GM04503 (cell line): ENCODE measurements at places on chromosomes 5 and 9.
A peak's percentile ranks its signal among the peaks of the same experiment; 100 is the strongest.

DNA sequence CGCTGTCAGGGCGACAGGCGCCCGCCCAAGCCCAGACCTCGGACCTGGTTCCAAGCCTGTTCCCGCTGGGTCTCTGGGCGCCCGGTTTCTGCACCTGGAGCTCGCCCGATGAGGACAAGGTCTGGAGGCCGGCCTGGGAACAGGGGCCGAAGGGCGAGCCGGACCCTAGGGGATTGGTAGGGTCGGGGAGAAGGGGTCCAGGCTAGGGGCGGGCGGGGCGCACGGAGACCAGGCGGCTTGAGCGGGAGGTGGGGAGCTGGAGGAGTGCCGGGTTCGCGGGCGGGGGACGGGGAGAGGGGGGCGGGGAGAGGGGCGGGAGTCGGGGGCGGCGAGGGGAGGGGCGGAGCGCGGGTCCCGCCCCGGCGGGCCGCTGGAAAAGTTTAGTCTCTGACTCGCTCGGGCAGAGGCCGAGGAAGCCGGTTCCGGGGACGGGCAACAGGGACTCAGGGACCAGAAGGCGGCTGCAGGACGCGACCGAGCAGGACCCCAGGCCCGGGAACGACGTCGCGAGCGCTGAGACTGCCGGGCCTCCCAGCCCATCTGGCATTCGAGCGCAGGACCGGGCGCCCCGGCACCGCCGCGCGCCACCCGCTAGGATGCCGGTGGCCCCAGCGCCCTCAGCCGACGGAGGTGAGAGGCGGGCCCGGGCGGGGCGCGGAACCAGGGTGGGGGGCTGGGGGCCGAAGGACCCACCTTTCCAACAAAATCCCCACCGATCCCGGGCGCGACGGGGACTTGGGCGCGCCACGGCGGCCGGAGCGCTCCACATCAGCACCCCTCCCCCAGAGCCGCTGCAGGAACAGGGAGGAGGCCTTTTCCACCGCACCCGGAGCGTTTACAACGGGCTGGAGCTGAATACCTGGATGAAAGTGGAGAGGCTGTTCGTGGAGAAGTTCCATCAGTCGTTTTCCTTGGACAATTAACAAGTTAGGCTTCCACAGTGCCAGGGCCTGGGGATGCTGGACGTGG is at the start of gene S1PR3:
Gene S1PR3 (plus strand): TSS at position 403 of the 969 bp plus-strand sequence. CDS start 9,733 bp downstream, outside the sequence.
- DNase-seq = no peak

GRCh38 chr9:90988318-90988717 is 186.7 kb downstream of the SYK start:
- no peak for DNase-seq

GRCh38 chr9:90799271-90799852 is 2.3 kb upstream of the SYK start:
- no peak for DNase-seq

GRCh38 chr5:102539996-102540728 is 41.4 kb upstream of the SLCO6A1 start:
- DNase-seq = no peak

- no peak for DNase-seq
Observed at GRCh38 chr5:141040093-141040770, 10.9 kb upstream of the PCDHB1 start.

DNA sequence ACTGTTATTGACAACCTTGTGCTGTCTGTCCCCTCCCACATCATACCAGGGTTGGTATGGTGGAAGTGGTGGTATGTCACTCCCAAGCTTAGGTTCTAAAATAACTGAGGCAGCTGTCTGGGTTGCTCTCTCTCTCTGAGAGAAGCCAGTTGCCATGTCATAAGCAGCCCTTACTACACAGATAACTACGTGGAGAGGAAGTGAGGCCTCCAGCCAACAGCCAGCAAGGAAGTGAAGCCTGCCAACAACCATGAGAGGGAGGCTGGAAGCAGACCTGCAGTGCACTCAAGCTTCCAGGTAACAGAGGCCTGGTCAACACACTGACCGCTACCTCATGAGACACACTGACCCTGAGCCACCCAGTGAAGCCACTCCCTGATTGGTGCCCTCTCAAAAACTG is 18.6 kb downstream of the CTNNAL1 start:
- DNase-seq = no peak

DNA sequence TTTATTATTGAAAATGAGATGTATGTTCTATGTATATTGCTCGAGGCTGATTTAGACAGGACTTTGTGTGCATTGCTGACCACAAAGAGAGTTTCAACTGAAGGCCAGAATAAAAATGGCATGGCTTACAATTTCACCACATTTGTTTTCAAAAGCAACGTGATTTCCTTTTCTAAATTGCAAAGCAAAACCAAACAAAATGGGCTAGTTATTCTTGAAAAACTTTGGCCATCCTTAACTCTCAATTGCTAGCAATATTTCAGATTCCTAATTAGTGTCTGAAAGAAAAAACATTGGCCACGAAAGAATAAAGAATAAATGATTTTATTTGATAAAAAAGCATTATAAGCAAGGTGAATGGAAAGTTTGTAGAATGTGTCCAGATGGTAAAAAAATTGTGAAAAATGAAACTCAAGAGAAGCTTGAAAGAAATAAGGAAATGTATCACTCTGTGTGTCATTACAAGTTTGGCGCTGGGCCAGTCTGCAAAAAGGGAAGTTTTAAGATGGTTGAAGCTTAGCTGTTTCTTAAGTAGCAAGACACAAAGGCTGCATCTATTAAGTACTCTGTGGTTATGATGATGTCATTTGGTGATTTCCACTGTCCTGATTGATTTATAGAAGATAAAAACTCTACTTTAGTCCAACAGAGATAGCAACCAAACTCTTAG is 89.2 kb upstream of the PRLR start:
- DNase-seq = no peak

DNA sequence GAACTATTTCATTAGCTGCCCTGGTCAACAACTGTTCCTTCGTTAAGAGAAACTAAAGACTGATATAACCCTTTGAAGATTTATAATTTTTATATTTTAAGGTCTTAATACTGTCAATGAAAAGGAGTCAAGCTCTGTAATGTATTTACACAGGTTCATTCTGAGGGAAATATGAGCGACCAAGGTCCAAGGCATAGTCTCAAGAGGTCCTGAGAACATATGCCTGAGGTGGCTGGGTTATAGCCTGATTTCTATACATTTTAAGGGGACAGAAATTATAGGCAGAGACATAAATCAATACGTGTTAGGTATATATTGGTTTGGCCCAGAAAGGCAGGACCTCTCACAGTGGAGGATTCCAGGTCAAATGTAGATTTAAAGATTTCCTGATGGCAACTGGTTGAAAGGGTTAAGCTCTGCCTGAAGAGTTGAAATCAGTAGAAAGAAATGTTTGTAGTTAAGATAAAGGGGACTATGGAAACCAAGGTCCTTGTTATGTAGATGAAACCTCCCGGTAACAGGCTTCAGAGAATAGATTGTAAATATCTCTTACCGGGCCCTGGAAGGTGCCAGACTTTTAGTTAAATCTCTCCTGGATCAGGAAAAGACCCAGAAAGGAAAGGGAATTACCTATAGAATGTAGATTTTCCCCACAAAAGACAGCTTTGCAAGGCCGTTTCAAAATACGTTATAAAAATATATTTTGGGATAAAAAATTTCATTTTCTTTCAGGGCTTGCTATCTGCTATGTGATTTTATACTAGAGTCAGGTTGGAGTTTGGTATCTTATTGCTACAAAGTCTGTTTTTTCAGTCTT is 107.3 kb upstream of the PRLR start:
- DNase-seq = no peak

DNA sequence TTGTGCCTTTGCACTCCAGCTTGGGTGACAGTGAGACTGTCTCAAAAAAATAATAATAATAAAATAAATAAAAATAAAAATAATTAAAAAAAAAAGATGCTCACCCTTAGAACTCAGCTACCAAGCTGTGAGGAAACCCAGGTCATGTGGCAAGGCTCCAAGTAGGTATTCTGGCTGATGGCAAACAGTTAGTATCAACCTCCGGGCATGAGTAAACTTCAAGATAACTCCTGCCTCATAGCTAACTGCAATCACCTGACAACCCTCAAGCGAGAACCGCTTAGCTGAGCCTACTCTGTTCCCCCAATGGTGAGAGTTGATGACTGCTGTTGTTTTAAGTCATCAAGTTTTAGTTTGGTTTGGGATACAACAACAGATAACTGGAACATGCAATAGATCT is 6.1 kb upstream of the SLC44A1 start:
- DNase-seq = no peak

GRCh38 chr9:81565144-81565543 is 124.2 kb downstream of the TLE1 start:
- DNase-seq = no peak

GRCh38 chr9:19022206-19022605 is 10.8 kb downstream of the SAXO1 start:
- DNase-seq = no peak

- DNase-seq = peak; percentile 33
Observed at GRCh38 chr9:84379740-84380139, 39.2 kb upstream of the SLC28A3 start.

GRCh38 chr5:59640411-59640810 is 253.1 kb downstream of the PDE4D start:
- no peak for DNase-seq

GRCh38 chr5:174419540-174420132 is 304.7 kb upstream of the MSX2 start:
- no peak for DNase-seq

DNA sequence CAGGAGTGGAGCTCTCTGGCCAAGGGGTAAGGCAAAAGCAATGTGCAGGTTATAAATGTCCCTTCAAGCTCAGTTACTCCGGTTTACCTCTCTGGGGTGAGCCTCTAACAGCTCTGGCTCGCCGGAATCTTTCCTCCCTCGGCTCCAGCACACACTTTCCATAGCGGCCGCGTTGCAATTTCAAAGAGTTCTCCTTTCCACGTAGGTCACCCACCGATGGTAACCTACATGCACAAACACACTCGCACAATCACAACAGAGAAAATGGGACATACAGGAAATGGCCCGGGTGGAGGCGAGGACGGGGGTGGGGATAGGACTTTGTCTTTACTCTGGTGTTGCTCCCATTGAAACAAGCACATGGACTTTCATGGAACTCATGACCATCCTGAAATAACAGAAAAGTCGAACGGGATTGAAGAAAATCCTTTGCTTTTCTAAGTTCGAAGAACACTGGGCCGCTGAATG is 1.2 kb downstream of the LHFPL2 start:
- DNase-seq = no peak

DNA sequence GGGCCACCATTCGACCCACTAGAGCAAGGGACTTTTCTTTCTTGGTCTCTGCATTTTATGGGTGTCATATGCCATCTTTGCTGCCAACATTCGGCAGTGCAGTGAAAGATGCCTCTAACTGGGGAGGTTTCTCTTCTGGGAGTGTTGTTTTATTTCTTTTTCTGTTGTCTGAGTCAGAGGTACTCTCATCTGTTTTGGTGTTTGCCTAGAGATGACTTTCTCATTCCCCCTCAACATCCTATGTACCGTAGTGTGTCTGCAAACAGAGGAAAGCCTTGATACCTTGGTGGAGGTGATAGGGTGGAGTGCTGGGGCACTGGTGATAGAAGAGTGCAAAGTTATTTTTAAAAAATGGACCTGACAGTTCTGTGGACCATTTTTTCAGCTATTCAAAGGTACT is 182.1 kb downstream of the ARHGAP26 start:
- no peak for DNase-seq

GRCh38 chr9:4106081-4106759 is 193.6 kb downstream of the GLIS3 start:
- DNase-seq = no peak

- peak; percentile 25 for DNase-seq
Observed at GRCh38 chr5:146461319-146461718, 14.2 kb downstream of the TCERG1 start.

GRCh38 chr9:97473717-97474116 is 27.7 kb upstream of the TMOD1 start:
- DNase-seq = no peak

DNA sequence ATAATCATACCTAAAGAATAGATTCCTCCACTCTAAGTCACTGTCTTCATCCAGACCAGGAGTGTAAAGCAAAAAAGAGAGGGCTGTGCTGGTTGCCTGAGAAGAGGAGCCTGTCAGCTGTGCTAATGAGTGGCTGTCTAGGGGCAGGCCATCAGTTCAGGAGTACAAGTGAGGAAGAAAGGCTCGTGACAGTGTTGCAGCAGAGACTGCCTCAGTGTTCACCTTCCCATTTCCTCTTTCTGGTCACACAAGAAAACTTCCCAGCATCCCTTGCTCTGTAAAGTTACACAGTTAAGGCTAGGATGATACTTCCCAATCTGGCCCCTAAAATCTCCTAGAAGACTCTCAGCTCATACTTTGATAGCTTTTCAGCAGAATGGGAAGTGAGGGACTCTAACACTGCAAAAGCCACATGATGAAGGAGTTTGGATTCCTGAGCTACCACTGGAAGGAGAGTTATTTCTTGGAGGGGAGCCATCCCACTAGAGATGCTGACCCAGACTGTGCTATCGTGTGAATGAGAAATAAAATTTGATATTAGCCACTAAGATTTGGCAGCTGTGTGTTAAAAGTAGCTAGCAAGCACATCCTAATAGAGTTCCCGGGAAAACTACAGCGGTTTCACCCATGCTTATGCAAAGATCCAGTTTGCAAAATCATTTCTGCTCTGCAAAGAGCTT is 67.1 kb downstream of the ADAMTS12 start:
- peak; percentile 96 for DNase-seq

DNA sequence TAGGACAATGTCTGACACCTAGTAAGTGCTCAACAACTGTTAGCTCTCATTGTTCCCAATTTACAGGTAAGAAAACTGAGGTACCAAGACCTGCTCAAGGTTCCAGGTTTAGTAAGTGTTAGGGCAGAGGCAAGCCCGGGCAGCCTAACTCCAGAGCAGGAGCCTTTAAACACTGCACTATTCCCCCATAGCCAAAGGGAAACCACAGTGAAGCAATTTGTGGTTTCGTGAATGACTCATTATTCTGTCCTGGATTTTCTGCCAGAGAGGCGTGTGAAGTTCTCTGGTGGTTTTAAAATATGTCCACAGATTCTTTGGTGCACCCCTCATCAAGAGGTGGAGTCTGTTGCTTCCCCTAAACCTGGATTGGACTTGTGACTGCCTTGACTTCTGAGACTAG is 1.0 kb upstream of the MCC start:
- peak; percentile 98 for DNase-seq

DNA sequence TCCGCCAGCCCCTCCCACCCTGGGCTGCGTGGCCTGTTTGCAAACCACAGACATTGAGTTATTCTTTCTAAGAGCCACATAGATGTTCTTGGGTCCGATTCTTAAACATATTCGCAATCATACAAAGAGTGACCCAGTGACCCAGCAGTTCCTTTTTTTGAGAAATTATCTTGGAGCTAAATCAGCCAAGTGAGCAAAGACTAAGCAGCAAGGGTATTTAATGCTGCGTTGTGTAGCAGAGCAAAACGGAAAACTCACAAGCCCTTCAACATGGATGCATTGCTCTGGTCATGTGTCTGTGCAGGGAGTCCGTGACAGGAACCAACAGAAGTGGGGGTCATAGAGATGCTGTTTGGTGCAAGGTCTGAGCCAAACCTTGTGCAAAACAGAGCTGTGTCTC is 95.6 kb downstream of the OLFM1 start:
- DNase-seq = no peak

GRCh38 chr9:79700607-79701360 is 129.0 kb downstream of the TLE4 start:
- DNase-seq = no peak
